ENCODE measurements at places on chromosomes 5 and 9.

DNA sequence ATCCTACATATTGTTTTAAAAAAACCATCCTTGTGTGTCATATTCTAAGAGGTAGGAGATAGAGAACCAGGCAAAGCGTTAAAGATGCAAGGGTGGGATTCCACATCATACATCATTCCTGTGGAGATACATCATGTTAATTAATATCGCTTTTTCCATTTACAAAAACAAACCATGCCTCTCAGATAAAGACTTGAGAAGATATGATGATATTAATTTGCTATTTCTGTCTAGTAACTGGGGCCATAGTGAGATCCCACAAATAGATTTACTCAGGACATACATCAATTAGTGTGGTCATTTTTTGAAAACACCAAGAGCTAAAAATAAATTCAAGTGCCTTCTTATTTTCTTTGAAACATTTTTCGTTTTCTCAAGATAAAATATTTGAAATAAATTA is 165.4 kb upstream of the TARS1 start:
- DNase-seq = no peak

- peak; percentile 47 for DNase-seq
These were observed 102.9 kb downstream of the LIFR start for GRCh38 chr5:38453506-38453905.

GRCh38 chr5:176469296-176469695 is 21.1 kb downstream of the FAF2 start:
- DNase-seq = no peak

DNA sequence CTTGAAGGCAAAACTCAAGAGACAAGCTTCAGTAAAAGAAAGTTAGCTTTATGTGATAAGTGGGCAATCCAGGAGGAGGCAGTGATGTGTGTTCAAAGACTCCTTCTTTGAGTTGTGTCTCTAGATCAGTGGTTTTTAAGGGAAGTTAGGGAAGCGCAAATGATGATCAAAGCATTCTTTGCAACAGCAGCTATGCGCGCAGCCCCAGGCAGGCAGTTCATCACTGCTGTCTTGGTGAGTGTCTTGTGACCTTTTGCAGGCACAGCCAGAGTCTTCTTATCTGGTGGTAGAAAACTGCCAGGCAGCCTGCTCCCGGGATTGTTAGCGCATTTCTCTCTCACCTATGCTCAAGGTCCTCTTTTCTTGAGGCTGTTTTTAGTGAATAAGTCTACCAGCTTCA is 40.3 kb upstream of the CLK4 start:
- DNase-seq = no peak

GRCh38 chr9:136264031-136264430 is 18.4 kb upstream of the QSOX2 start:
- DNase-seq = no peak

- no peak for DNase-seq
These were observed 70.5 kb downstream of the MLLT3 start for GRCh38 chr9:20551835-20552234.

- DNase-seq = no peak
These were observed 602.9 kb upstream of the WWC1 start for GRCh38 chr5:167688341-167689130.

DNA sequence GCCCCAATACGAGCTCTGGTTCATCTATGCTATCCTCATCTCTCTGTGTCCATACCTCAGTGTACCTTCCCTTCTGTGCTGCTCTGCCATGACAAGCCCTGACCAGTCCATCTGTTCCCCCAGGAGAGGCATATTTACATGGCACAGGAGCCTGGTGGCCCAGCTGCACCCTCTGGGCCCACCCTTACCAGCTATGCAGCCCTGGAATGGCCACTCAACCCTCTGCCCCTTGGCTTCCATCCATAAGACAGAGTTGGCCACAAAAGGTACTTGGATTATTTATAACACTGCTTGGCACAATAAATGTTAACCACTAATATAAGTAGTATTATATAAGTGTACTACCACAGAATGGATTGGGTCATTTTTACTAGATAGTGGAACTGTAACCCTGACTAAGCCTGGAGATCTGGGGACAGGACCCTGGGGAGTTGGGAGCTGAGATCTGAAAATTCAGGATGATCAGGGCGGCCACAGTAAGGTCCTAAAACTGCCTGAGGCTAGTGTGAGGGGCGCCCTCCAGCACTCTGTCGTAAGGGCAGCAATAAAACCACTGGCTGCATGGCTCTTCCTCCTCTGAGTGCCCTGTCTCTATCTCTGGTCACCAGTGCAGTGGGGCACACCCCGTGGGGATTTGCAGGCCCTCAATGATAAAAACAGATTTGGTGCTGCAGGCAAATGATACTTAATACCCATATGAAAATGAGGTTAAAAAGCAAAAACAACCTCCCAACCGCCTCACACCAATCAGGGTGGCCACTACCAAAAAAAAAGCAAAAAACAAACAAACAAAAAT is 65.8 kb downstream of the SEMA4D start:
- no peak for DNase-seq

DNA sequence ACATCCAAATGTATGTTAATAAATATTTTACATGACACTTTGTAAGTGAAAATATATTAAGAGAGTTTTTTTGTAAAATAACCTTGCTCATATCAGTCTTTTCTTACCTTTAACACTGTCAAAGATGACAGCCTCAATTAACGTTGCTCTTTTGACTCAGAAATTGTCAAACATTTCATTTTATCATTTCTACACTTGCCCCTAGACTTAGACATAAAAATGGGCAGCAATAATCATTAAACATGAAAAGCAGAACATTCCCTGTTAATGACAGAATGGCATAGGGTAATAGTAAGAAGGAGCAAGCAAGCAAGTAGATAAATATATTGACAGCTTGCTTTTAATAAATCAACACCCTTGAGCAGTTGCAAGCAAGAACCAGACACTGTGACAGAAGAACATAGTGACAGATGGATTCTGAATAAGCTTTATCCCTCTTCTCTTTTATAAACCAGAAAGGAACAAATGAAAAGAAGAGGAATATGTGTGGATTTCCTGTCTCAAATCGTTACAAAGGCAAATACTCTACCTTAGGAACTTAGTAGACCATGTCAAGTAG is 796.0 kb upstream of the CHD1 start:
- DNase-seq = no peak

GRCh38 chr9:123099042-123099441 is 65.6 kb downstream of the GPR21 start:
- no peak for DNase-seq

DNA sequence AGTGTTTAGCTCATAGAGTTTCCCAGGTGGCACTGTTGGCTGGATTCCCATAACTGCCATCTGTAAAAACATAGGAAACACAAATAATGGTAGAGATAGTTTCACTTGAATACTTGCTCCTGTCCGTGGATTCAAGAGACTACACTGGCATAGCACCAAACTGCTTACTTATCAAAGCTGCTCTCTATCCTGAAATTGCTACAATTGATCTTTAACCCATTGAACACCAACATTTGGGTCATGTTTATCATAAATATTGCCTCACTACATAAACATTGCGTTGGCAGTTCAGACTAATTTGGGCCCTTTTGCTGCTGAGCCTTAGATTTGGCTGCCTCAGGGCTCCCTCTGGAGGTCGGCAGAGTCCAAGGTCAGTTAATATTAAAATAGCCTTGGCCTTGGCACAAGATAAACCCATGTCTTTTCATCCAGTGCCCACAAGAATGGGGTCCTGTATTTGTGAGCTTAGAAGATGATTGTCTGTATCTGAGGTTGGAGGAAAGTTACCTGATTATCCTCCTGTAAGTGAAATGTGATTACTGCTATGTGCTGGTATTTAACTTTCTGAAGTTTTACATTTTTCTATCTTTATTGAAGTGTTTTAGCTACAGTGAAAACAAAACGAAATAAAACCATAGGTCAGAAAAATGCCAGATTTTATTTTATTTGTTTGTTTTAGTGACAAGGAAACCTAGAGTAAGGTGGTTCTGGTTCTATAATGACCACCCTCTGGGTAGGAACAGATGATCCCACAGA is 4.0 kb upstream of the RANBP3L start:
- DNase-seq = no peak

- DNase-seq = no peak
These were observed 66.1 kb downstream of the PAPPA start for GRCh38 chr9:116219686-116220085.

- no peak for DNase-seq
These were observed 16.9 kb upstream of the CTNNA1 start for GRCh38 chr5:138736293-138736692.

DNA sequence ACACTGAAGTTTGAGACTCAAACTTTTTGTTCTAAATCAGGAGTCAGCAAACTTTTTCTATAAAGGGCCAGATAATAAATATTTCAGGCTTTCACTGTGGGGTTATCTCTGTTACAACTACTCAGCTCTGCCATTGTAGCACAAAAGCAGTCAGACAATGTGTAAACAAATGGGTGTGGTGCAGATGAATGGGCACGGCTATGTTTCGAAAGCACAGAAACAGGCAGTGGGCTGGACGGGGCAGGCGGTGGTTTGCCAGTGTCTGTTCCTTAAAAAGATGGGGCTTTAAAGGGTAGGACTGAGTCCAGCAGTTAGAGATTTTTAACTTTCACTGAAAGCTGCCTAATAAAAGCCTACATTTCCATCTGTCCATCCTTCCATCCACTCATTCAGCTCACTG is 48.9 kb downstream of the PFDN1 start:
- peak; percentile 21 for DNase-seq

- no peak for DNase-seq
These were observed 74.0 kb downstream of the KCNN2 start for GRCh38 chr5:114435885-114436299.

- no peak for DNase-seq
These were observed at the start of gene EQTN for GRCh38 chr9:27297050-27297449. EQTN (minus strand) TSS chr9:27297150; CDS start chr9:27297055, 95 bp downstream.

GRCh38 chr5:78293851-78294247 is 649 bp downstream of the AP3B1 start:
- peak; percentile 3 for DNase-seq

DNA sequence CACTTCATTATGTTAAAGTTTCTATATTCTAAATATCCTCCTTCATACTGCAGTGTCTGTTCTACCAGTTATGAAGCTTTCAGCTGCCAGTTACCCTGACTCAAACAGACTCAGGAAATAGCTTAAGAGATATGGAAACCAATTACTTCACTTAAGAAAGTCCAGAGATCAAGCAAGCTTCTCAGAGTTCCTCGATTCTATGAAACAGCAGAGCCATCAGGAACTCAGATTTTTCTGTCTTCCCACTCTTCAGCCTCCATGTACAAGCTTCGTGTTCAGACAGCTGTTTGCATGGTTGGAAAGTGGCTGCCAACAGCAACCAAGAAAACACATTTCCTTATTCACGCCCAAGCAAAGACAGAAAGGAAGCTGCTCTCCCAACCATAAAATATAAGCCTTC is 216.1 kb downstream of the ACTL7B start:
- no peak for DNase-seq

DNA sequence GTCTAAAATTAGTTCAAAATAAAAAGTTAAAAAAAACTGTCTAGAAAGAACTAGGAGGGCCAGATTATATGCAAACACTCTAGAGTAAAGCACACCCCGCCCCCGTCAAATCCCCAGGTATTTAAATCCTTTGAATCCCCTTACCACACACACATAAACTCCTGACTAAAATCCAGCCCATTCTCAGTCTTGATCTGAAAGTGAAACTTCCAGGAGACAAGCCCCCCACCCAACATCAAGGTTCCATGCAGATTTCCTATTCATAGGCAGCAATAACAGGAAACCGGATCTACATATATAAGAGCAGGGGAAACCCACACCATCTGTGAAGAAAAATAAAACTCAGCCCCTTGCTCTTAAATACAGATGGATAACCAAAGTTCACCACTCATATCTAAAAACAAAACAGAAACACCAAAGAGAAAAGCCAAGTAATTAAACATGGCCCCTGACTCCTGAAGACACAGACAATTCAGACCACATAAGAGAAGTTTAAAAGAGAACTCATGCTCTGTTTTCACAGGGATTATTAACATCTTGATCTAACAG is 42.3 kb downstream of the MARCHF3 start:
- peak; percentile 21 for DNase-seq

GRCh38 chr5:69492391-69492922 is at the start of gene OCLN:
OCLN (plus strand) TSS chr5:69492790; CDS start chr5:69504245, 11,455 bp downstream.
- no peak for DNase-seq

DNA sequence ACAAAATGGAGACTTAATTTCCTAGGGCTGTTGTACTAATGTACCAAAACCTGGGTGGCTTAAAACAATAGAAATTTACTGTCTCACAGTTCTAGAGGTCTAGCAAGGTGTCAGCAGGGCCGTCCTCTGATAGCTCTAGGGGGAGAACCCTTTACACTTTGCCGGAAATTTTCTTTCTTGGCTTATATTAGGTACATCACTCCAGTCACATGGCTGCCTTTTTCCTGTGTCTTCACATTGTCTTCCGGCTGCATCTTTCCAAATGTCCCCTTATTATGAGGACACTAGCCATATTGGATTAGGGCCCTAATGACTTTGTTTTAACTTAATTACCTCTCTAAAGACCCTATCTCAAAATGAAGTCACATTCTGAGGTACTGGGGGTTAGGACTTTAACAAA is 5.8 kb downstream of the UHRF2 start:
- no peak for DNase-seq

- no peak for DNase-seq
These were observed 107.7 kb upstream of the DAPK1 start for GRCh38 chr9:87389936-87390335.

GRCh38 chr5:77139001-77139400 is 51.9 kb upstream of the ZBED3 start:
- no peak for DNase-seq

GRCh38 chr9:75002422-75003023 is 25.6 kb downstream of the CARNMT1 start:
- DNase-seq = no peak

DNA sequence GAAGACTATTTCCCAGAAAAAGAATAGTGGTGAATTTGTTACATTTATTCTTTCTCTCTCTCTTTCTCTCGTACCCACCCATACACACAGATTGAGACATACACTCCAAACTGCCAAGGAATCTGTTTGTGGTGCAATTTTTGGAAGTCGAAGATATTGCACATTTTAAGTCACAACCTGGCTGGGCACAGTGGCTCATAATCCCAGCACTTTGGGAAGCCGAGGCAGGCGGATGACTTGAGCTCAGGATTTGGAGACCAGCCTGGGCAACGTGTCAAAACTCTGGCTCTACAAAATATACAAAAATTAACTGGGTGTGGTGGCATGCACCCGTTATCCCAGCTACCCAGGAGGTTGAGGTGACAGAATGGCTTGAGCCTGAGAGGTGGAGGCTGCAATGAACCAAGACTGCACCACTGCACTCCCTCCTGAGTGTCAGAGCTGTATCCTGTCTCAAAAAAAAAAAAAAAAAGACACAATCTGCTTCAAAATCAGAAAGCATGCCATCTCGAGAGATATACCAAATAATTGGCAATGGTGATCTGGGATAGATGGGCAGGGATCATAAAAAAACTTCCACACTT is 19.2 kb upstream of the PLIN2 start:
- no peak for DNase-seq

- no peak for DNase-seq
These were observed 82.4 kb downstream of the CNTLN start for GRCh38 chr9:17217272-17217671.

GRCh38 chr5:113047733-113048652 is 71.4 kb downstream of the DCP2 start:
- DNase-seq = no peak

DNA sequence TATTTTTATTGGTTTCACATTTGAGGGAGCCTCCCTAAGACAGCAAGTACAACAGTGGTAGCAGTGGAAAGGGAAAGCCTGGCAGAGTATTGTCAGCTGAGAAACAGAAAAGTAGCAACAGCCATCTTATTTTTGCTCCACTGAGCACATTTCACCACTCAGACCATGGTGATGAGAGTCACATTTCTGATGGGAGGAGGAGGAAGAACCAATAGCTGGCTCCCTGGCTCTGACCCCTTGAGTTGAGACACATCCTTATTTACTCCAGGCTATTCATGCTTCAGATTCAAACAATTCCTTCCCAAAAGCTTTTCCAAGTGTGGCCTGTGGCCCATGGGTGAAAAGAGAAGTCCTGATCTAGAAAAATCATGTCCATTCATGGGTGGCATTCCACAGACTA is 236.3 kb downstream of the ARHGAP26 start:
- no peak for DNase-seq
